Naive thymus-derived CD4-positive, alpha-beta T cell (primary cell): ENCODE measurements at places on chromosomes 16 and 17.

- no peak for DNase-seq
Observed at GRCh38 chr17:44847586-44847985, at the start of gene HIGD1B. HIGD1B (plus strand) TSS chr17:44847883; CDS start chr17:44848153, 270 bp downstream.

- no peak for DNase-seq
Observed at GRCh38 chr17:8285270-8286181, 2.9 kb upstream of the RANGRF start.

GRCh38 chr16:55264949-55265348 lies 59.1 kb upstream of the IRX6 start:
- DNase-seq: no peak

DNA sequence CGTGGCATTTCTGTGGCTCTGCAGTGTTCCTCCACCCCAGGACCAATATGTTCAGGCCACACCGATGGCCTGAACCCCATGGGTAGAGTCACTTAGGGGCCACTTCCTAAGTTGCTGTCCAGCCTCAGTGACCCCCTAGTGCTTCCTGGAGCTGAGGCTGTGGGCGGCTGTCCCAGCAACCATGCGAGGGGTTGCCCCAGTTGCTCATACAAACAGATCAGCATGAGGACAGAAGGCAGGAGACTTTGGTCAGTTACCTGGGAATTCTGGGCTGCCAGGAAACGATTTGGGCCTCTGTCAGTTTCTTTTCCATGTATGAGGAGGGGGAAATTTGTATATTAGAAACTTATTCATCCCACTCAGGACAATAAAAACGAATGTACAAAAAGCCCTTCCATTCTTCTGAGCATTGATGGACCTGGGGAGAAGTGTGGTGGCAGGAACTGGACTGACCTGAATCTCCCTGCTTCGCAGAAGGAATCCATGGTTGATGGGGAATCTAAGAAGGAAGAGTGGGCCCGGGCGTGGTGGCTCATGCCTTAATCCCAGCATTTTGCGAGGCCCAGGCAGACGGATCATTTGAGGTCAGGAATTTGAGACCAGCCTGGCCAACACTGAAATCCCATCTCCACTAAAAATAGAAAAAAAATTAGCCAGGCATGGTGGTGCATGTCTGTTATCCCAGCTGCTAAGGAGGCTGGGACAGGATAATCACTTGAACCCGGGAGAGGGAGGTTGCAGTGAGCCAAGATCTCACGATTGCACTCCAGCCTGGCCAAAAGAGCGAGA lies 4.9 kb upstream of the IL32 start:
- no peak for DNase-seq

DNA sequence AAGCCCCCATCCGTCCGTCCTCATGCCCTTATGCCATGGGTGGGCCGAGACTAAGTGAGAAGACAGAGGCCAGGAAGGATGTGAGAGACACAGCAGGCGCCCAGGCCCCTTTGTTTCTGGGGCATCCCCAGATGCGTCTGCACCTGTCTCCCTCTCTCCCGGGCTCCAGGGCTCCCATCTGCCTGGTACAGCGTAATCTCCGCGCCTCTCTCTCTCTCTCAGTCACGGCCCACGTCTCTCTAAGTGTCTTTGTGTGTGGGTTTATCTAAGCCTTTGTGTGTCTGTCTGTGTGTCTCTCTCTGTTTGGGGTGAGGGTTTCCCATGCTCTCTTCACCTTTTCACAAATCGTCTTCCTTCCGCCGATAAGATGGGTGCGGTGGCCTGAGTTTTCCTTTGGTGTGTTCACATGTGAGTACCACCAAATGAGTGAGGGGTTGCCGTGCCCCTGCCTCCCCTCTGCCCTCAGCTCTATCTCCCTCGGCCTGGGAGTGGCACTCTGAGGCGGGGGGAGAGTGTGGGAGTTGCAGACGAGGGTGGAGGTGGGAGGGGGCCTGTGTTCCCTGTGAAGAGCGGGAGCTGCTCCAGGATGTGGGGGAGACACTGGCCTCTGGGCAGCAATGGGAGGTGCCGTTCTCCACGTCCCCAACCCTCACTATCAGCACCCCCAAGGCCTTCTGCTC lies 25.8 kb upstream of the ABCC3 start:
- no peak for DNase-seq
